ENCODE measurements at places on chromosomes 4 and X.
A peak's percentile ranks its signal among the peaks of the same experiment; 100 is the strongest.

- DNase-seq: no peak
These were observed 56.0 kb downstream of the BANK1 start for GRCh38 chr4:101846550-101846949.

GRCh38 chr4:123398066-123398852, 1.7 kb downstream of the SPRY1 start:
- DNase-seq: peak; percentile 15

- no peak for DNase-seq
These were observed 2.0 kb downstream of the GABRA2 start for GRCh38 chr4:46387956-46388355.

DNA sequence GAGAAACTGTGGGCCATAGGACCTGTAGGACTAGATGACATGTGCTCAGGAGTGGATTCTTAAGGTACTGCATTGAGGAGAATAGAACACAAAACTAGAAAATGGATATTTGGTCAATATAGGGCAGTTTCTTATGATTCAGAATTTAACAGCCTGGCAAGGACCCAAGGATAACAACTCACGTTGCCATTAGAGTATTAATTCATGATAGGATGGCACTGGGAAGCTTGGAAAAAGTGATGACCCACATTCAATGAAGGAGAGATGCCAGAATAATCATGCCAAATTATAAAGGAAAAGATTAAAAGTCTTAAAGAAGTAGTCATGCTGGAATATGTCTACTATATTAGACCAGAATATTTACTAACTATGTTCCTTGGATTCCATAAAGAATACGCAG, 594.5 kb downstream of the ANKRD50 start:
- no peak for DNase-seq

GRCh38 chr4:144906181-144906925, 191.6 kb downstream of the ANAPC10 start:
- DNase-seq: no peak

DNA sequence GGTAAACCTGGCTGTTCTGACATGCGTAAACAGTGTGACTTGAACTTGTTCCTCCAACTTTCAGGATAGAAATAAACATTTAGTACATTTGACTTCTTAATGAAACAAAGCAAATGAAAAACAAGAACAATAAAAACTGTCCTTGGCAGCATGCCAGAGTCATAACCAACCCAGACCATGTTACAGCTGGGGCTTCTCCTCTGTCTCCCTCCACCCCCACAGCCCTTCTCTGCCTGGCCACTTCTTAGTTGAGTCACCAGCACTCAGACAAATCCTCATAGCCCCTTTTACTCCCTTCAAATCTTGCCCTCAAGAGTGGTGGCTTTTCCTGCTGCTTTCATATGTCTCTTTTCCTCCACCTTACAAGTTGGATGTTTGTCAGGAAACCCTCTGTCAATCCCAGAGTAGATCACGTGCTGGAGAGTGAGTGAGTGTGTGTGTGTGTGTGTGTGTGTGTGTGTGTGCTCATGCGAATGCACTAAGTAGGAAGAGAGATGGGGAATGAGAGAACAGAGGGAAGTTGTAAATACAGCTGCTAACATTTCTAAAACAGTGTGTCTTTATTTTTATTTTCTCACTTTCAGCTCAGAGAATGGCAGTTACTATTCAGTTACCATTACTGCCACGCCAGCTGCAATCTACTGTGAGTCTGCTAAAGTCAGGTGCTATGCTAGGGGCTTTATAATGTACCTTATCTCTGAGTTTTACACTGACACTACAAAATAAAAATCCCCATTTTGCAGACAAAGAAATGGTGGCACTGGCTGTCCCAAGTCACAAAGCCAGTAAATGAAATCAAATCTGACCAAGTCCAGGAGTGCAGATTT, 15.0 kb downstream of the SCARB2 start:
- no peak for DNase-seq

GRCh38 chrX:55007656-55008055, 7.5 kb downstream of the APEX2 start:
- no peak for DNase-seq

GRCh38 chrX:45200741-45201234, at the start of gene DIPK2B:
Gene DIPK2B (minus strand): TSS chrX:45200876. CDS start chrX:45200826, 50 bp downstream.
- no peak for DNase-seq

DNA sequence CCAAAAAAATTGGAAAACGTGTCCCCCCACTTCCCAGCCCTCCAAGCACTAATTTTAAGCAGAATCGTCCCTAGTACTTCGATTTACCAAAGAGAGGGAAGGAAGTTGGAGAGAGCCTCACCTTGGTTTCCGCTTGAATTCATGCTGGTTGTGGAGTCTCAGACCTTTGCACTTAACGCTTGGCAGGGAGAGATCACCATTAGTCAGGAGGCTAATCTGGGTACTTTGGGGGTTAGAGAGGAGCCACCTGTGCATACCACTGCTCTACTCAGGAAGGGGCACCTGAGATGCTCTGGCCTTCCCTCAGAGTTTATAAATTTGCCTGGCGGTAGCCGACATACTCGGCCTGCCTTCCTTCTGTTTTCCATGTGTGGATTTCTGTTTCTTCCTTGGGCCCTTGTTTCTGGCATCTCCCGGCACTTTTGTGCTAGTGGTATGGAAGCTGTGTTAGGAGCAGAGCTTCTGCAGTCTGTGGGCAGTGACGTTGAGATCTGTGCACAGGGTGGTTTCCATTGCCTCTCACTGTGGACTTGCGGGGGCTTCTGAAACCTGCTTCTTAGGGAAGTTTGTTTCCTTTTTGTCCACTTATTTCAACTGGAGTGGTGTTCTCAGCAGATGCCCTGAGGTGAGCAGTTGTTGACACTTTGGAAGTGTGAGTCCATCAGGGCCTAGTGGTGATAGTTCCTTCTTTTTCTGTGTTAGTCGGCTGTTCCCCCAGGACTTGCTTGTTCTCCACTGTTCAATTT, 104.2 kb downstream of the TMEM131L start:
- DNase-seq: no peak

- DNase-seq: no peak
These were observed 253.0 kb downstream of the PTTG2 start for GRCh38 chr4:38213083-38213805.

- DNase-seq: no peak
These were observed 112.6 kb upstream of the TBL1X start for GRCh38 chrX:9352243-9352642.

DNA sequence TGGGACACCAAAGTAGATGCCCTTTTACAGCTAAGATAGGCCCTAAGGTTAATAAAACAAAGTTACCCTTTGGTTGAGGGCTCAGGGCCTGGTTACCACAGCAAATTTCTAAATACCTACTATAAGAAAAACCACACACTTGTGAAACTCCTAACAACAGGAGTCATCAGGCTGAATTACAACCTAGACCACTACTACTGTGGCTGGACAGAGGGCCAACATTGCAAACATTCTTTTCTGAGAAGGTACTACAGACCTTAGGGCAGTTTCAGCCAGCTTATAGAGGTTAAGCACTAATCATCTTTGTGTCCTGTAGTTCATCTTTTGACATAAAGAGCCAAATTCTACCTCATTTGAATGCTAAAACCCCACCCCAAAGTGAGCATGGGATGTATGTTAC, 504.0 kb downstream of the RAPGEF2 start:
- no peak for DNase-seq

GRCh38 chr4:58843455-58843854, 1733.3 kb upstream of the IGFBP7 start:
- DNase-seq: no peak

GRCh38 chr4:3493720-3494461, 30.8 kb downstream of the DOK7 start:
- DNase-seq: no peak

GRCh38 chr4:52874948-52875347, 12.8 kb downstream of the RASL11B start:
- DNase-seq: no peak

DNA sequence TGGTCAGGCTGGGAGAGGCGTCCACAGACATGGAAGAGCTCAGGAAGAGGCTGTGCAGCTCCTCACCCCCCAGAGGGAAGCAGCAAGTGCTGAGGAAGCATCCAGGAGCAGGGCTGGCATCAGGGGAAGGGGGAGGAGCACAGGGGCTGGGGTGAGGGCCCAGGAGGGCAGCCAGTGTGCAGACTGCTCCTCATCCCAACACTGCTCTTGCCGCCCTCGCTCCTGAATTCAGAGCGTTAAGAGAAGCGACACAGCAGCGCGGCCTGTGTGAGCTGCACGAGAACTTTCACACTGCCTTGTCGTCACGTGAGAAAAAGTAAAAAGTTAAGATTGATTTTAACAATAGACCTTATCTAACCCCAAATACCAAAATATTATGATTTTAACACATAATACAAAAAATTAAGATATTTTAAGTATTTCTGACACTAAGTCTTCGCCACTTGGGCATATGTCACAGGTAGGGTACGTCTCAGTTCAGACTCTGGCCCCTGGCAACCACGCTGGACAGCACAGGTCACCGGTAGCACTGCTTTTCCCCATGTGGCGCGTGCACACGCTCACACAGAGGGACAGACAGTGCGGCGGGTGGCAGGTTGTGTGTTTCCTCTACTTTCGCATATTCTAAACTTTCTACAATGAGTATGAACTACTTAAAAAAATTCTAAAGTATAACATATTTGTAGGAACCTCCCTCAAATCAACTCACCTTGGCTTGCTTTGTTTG, 19.7 kb downstream of the NOP14 start:
- no peak for DNase-seq

GRCh38 chr4:47270201-47270888, 193.2 kb downstream of the COMMD8 start:
- no peak for DNase-seq

GRCh38 chrX:29113221-29113620, 526.0 kb downstream of the IL1RAPL1 start:
- no peak for DNase-seq

- DNase-seq: no peak
These were observed 62.1 kb upstream of the XIAP start for GRCh38 chrX:123797543-123798447.

DNA sequence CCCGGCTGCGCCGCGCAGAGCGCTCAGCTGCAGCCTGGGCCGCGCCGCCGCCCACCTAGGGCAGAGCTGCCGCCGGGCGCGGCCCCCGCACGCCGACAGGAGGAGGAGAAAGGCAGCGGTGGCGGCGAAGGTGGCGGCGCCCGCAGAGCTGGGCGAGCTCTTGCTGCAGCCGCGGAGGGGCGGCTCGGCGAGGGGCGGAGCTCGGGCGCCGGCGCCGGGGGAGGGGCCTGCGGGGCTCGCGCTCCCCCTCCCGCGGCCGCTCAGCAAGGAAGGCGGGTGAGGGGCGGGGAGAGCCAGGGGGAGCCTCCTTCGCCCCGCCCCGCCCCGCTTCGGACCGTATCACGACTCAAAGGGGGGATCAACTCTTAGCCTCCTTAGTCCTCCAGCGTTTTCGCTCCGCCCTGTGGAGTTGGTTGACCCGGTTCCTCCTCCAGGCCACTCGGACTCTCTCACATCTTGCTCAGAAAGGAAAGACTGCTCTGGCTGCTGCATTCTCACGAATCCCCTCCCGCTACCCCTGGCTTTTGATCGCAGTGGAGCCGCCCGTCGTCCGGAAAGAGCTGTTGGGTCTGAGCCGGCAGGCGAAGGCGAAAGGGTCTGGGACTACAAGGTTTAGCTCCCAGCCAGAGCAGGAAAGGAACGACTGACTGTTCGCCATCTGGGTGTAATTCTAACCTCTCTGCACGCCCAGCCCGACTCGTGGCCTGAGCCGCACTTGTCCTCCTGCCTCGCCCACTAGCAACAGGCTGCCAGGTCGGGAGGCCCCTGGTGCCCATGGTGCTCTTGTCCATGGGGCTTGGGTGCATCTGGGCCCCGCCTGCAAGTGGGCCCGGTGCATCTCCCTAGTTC, at the start of gene ATP8A1:
Gene ATP8A1, minus strand, starts transcription at position 162 of the 849 bp plus-strand sequence. CDS start 232 bp downstream, outside the sequence.
- peak; percentile 82 for DNase-seq

Data from stimulated activated CD8-positive, alpha-beta memory T cell treated with anti-CD3 and anti-CD28 coated beads, Interleukin-7, amount 100 ng/mL, for 1 hour (primary cell).